GM10248 (cell line): ENCODE measurements at places on chromosomes 4 and X.

- DNase-seq, result no peak
These were observed 38.6 kb downstream of the PJA1 start for GRCh38 chrX:69126642-69127041.

GRCh38 chr4:124035364-124036041, 638.9 kb downstream of the SPRY1 start:
- no peak for DNase-seq

DNA sequence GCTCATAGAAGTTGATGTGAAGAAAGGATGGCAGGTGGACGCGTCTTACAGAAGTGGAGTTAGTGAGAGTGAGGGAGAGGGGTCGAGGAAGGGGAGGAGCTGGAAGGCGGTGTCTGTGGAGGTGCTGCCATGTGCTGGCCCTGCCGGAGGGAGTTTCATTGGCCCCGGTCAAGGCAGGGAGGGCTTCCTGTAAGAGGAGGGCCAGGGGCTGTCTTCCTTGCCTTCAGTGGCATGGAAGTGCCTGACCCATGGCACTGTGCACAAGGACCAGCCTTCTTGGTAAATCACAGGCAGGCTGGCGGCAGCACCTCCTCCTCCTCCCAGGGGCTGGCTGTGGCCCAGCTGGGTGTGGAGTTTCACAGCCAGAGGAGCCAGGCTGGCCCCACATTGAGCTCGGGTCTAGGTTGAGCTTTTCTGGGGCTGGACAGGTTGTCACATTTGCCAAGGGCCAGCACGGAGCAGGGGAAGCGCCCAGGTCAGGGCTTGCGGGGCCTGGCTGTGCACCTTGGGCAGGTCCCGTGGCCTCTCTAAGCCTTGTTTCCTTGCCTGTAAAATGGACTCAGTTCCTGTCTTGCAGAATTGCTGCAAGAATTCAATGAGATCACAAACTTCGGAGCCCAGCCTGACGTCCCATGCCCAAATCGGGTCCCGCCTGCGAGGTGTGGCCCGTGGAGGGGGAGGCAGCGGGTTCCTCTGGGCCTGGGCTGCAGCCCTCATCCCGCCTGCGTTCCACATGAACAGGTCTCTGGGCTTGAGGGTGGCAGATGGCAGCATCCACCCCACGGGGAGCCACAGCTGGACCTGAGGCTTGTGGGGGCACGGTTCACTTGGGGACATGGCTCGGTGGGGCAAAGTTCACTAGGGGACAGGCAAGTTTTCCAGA, 7.0 kb downstream of the HTRA3 start:
- DNase-seq, result no peak

DNA sequence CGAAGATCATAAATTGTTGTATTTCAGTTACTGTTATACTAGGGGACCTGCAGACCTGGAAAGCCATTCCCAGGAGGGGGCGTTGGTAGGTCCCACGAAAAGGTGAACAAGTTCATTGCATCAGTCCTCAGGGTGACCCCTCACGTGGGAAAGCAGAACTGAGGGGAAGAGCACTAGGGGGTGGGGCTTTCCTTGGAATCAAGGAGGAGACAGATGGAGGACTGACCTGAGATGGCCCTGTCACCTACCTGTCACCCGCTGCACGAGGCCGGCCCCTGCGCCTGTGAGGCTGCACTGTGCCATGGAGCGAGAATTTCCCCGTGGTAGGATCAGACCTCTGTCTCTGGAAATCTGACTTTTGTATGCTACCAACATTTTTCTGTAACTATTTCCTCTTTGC, 41.8 kb upstream of the CLDN24 start:
- DNase-seq, result no peak

DNA sequence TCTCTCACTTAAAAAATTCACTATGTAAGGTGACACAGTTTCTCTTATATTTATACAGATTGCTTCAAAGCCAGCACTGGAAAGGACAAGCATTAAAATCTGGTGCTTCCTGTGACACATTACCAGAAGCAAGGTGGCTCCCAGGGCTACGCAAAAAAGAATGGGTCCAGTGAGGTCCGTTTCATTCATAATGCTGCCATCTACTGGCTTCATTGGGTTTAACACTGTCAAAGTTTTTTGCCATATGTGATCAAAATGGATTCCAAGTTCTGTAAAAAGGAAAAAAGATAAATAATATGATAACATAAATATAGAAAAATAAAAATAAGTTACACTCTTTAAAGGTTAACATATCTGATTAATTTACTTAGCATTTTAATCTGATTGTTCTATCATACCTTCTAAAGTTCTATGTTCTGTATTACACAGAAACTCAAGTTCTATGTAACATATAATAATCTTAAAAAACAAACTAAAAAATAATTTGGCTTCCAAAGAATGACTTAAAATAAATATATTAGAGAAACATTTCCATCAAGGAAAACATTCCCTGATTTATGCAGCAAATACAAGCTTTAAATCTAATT, 22.1 kb downstream of the YIPF7 start:
- DNase-seq, result peak; percentile 54
